Activated T-cell treated with anti-CD3 and anti-CD28 coated beads for 4 hours (primary cell): ENCODE measurements at places on chromosomes 7 and 10.

- DNase-seq, result no peak
Observed at GRCh38 chr7:50725774-50726173, 56.9 kb downstream of the GRB10 start.

GRCh38 chr10:17409170-17409733 is 45.1 kb downstream of the ST8SIA6 start:
- no peak for DNase-seq

- DNase-seq, result no peak
Observed at GRCh38 chr10:132249824-132250375, 57.9 kb downstream of the STK32C start.

GRCh38 chr10:97138174-97138573 is 47.6 kb downstream of the SLIT1 start:
- DNase-seq, result no peak

GRCh38 chr7:16421333-16422102 is at the start of gene CRPPA:
TSS of gene CRPPA (minus strand) at chr7:16421538. CDS start at chr7:16421322, 216 bp downstream.
- no peak for DNase-seq

DNA sequence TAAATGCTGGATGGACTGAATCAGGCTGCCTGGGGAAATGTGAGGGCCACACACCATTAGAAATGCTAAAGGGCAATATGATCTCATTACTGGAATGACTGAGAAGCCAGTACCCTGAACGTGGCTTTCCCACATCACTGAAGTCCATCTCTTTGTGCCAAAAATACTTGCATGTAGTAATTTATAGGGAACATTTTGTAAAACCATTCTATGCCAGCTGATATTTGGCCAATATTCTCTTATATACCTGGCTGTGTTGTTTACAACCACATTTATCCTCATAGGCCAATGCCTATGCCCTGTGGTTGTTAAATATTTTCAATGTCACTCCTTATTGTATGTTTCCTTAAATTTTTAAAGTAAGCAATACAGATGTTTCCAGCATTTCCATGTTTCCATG is 111.6 kb downstream of the C10orf90 start:
- no peak for DNase-seq

DNA sequence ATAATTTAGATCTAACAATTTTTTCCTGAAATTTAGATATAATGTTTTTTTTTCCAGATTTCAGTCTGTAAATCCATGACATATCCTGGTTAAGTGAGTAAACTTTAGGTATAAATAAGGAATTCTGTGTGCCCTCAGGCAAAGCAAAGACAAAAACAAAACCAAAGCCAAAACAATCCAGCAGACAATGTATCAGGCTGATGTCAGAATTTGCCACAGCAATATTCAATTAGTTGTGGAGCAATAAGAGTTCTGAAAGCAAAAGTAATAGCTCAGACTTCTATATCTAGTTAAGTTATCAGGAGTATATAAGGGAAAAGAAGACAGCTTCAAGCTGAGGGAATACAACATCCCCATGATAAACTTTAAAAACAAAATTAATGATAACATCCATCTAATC is 82.0 kb downstream of the MKX start:
- no peak for DNase-seq

- DNase-seq, result no peak
Observed at GRCh38 chr7:130379921-130380860, at the start of gene CPA1. TSS of gene CPA1 (plus strand) at chr7:130380494. CDS start at chr7:130380521, 27 bp downstream.

DNA sequence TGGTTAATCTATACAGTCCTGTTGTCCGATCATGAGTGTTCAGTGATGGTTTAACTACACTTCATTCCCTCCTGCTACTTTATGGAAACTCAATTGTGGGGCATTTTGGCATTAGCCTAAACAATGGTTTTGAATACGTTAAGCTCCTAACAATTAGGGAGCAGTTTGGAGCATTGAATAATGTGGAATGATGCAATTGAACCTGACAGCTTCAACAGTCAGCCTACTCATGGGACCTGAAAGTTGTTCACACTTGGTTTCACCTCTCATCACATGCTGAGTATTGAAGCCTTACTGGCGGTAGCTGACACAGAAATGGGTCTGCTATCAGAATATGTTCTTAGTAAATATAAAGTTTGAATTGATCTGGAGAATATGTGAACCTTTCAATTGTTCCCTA is 186.1 kb downstream of the MLLT10 start:
- DNase-seq, result no peak
